ENCODE measurements at places on chromosomes 7 and 10. TPM values are rescaled to one million over a fixed set of nuclear protein-coding genes. Genes with fewer than 3 reads are reported as not detected.

DNA sequence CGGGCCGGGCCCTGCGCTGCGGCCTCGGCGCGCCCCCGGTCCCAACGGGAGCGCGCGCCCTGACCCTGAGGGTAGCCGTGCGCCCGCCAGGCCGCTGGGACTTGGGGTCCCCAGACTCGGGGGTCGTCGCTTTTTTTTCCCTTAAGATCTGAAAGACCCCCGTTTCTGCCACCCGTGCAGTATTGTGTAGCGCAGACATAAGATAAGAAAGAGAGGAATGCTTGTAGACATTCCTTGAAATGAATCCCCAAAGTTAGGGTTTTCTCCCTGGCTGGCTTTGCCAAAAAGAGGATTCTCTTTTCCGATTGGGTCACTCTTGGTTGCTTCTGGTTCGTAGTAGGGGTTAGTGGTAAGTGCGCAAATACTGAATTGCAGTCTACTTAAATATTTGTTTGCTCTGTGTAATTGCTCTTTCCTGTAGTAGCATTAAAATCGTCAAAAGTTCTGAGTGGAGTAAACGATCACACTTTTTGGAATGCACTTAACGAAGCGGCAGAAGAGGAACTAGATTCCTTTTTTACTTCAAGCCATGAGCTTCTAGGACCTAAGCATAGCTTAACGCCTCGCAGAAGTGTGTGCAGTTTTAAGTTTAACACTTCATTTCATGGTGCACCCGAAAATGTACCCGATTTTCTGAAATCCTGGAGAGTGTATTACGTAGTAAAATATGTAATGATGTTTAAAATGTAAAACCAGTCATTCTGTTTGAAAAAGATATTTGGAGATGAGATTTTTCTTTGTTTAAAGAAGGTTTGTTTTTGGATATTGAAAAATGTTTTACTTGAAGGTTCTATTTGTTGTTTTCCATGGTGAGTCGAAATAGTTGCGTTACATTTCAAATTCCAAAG lies 1.3 kb downstream of the CUL1 start:
- DNase-seq, result no peak

GRCh38 chr7:104927055-104927454 lies 87.0 kb upstream of the KMT2E start:
- no peak for DNase-seq

- DNase-seq, result no peak
Measured at GRCh38 chr10:8163824-8164223, 109.3 kb downstream of the GATA3 start.

DNA sequence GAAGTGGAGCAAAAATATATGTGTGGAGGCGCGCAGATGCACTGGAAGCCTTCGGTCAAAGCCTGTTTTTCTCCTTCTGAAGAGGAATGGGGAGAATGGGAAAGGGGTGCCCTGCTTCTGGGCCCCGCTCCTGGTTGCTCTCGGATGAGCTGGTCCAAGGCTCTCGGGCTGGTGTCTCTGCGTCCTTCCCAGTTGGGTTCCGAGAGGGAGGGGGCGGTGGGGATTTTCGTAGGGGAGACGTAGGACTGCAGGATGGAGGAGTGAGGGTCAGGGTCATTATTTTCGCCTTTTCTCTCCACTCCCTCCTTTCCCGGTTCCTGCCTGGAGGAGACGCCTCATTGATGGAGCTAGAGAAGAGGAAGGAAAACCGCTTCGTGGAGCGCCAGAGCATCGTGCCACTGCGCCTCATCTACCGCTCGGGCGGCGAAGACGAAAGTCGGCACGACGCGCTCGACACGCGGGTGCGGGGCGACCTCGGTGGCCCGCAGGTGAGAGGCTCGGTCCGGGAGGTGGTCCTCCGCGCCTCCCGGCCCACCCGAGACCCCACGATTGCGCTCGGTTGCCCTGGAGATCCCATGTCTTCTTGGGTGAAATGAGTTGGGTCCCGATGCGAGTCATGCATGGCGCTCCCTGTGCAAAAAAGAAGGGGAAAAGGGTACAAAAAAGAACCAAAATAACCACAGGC lies 790 bp downstream of the ADAM22 start:
- DNase-seq, result peak; percentile 11

DNA sequence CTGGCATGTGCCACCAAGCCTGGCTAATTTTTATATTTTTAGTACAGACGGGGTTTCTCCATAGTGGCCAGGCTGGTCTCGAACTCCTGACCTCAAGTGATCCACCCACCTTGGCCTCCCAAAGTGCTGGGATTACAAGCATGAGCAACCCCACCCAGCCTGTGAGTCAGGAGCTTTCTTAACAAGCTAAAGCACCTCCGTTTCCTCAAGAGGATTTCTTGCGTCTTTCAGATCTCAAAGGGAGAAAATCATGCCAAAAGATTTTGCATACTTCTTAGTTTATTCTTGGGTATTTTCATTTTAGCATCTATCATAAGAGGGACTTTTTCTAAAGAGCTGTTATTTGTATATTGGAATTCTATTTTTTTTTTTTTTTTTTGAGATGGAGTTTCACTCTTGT lies 47.9 kb upstream of the FOXK1 start:
- no peak for DNase-seq

DNA sequence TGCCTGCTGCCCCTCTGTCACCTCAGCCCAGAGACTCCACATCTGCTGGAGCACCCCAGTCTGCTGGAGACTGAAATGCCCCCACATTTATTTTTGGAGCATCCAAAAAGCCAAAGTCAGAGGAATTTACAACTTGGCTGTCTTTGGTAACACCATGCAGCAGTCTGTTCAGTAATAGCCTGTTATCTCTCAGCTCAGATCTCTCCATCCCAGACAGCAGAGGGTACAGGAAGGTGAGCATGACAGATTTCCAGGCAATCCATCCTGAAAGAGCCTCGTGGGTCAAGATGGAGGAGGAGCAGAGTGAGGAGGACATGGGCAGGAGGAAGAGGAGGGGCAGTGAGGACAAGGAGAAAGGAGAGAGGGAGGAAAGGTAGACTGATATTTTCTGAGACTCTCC lies 55.9 kb downstream of the GRID1 start:
- no peak for DNase-seq

DNA sequence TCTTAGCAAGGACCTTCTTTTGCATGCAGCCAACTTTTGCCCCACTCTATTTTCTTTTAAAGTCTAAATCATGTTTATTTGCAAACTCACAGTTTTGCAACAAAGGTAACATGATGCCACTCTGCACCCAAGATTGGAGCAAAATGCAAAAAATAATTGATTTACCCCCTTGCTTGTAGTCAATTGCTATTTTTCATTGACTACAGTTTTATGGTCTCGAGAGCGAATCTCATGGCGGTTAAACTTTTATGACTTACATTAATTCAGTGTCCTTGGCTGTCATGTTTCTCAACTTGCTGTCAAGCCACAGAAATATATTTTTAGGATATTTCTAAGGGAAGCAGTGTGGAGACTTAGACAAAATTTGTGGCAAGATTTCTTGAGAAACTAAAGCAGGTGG lies 110.0 kb upstream of the JCAD start:
- DNase-seq, result no peak

KAZALD1 gene
- 3.8 TPM for total RNA-seq

VWA2 gene
- not detected for total RNA-seq
